ENCODE measurements at places on chromosomes 11 and 22.

GRCh38 chr11:60912851-60913528 is 968 bp upstream of the TMEM109 start:
- no peak for DNase-seq

DNA sequence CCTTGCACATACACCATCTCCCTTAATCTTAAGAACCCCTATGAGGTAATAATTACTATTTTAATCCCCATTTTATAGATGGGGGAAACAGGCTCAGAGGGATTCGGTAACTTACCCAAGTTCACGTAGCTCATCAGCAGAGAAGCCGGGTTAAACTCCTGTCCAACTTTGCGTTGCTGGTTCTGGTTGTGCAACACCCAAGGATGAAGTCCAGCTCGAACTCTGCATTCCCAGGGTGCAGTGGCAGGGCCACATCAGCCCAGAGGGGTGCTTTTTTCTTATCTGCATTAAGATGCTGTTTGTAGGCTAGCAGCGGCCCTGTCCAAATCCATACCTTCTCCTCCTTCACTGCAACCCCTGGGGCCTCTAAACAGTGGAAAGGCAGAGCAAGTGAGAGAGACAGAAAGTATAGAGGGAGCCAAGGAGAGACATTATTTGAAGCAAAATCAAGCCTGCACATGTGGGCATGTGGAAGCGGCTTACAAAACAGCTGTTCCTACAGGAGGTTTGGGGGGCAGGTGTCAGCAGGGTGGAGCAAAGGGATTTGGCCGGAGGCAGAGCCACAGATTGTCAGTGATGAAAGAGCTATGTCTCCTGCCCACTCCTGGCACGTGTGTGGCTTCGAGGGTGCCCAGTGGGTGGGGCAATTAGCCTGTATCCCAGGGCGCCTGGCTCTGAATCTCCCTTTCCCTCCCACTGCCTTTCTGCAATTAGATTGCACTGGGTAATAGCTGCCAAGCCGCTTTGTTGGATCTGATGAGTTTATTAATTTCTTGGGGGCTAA is 129.5 kb upstream of the TBCEL start:
- no peak for DNase-seq

DNA sequence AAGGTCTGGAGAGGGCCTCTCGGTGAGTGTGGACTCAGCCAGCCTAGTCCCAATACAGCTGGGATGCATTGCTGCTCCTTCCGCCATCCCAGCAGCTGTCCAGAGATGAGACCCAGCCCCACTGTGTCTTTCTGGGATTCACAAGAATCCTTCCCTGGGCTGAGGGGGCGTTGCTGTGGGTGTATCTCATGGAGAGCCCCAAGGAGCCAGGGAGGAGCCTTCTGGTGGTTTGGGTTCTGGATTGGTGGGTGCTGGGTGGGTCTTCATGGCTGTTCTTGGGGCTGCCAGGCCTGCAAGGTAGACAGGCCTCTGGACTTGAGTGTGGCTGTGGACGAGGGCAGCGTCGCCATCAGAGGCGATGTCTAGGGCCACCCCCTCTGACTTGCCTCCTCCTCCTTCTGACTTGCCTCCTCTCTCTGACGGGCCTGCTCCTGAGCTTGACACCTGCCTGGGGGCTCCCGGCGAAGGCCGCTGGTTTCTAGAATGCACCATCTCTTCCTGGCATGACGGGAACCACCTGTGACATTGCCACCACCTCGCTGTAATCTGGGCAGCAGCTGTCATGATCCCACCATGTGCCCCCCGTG is 17.2 kb downstream of the KCNQ1 start:
- no peak for DNase-seq

DNA sequence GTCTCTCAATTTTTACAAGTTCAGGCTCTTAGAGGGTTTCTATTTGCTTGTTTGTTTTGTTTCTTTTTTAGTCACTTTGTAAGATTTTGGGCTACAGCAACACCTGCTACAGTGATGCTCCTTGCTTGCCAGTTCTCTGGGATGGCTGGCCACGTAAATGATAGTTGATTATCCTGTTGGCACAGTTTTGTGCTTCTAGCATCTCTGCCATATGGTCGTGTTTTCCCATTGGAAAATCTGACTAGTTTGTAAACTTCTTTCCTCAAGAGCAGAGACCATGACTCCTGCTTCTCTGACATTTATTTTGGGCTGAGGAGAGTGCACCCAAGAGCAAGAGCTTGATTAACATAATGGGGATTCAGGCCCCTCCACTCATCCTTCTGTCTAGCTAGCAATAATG is 1621.6 kb upstream of the RAG2 start:
- DNase-seq = no peak

DNA sequence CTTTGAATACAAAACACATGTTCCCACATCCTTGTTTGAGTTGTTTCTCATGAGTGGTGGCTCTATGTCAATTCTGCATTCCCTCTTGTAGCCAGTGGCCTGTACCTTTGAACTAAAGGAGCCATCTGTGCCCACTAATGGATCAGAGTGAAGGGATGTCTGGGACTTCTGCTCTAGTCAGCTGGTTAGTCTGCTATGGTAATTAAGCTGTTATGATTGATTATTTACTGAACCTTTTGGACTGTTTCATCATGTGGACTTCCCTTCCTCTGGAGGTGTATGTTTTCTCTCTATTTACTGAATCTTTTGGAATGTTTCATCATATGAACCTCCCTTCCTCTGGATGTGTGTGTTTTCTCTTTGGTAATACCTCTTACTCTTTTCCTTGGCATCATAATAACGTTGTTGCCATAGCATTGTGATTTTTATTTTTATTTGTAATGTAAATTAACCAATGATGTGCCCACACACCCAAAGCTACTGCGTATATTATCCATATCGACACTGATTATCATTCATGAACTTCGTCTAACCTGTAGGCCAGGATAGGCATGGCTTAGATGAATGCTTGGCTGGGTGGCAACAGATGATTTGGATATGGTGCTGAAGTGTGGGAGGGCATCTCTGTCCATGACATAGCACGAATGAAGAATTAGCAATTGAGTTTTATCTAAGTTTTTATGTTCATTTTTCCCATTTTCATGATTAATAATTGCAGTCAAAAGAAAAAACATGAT is 112.3 kb upstream of the SORL1-AS1 start:
- DNase-seq = no peak

- DNase-seq = no peak
Observed at GRCh38 chr11:45368697-45369096, 82.6 kb upstream of the SYT13 start.

DNA sequence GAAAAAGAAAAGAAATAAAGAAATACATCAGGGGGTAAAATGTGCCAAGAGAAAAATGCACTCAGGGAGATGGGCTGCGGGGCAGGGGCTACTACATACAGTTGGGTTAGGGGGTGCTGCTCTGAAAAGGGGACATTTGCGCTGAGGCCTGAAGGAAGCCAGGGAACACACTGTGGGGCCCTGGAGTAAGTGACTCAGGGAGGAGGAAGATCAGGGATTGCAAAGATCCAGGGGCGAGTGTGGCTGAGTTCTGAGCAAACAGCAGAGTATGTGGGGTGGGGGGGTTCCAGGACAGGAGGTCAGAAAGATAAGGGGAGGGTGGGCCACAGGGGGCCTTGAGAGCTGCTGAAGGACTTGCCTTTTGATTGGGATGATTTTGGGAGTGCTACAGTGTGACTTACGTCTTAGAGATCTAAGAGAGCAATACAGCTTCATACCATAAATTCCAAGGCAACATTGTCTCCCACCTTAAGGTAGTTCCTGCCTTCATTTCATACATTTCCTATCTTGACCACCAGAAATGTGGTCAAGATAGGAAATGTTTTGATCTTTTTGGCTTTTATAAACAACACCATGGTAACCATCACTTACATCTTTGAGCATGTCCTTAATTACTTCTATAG is 5.8 kb downstream of the A4GALT start:
- DNase-seq = no peak

DNA sequence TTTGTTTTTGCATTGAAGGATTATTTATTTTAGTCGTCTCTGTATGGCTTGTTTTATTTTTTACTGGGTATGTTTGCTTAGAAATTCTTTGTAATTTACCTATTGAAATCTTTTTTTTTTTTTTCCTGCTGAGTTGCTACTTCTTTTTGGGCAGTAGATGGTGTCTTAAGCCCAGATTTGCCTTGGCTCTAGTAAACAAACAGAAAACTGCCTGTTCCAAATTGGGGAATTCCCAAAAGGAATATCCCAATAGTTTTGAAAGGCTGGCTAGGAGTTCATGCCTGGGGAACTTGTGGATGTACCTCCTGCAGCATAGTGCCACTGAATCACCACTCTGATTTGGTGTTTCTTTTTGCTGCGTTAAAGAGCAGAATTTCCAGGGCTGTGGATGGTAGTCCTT is 17.7 kb downstream of the PAMR1 start:
- no peak for DNase-seq

GRCh38 chr11:35163702-35164496 is 24.9 kb downstream of the CD44 start:
- DNase-seq = no peak

DNA sequence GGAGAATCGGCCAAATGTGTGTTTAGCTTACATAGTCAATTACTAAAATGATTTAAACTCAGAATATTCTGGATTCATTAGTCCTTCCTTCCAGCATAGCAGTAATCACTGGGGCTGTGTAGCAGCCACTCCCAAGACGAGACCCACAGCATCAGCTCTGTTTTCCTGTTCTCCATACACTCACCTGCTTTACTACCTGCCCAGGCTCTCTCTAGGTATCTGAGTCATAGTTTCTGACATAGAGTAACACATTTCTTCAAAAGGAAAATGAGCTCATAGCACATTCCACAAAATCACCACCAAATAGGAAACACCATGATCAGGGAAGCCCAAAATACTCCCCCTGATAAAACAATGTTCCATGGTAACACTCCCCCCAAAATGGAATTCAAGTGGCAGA is 22.9 kb downstream of the MORC2 start:
- no peak for DNase-seq

- DNase-seq = no peak
Observed at GRCh38 chr11:41458154-41458553, 1.3 kb downstream of the LRRC4C start.

DNA sequence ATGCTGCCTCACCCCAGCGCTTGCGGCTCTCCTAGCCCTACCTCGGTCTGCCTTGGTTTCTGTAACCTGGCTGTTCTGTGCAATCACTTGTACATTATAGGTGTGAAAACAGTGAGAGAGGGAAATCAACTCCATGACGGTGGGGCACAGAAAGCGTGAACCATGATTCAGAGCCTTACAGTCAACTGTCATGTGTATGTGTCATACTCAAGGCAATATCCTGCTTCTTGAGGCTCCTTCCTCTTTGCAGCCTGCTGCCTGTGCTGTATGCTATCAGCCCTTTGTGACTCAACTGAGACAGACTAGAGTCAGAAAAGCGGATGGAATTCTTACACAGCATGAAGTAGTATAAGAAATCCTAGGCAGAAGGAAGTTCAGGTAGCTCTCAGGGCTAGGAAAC is 2.1 kb downstream of the NRIP3 start:
- DNase-seq = no peak

GRCh38 chr22:28358312-28358711 is 321.3 kb downstream of the TTC28 start:
- DNase-seq = no peak

DNA sequence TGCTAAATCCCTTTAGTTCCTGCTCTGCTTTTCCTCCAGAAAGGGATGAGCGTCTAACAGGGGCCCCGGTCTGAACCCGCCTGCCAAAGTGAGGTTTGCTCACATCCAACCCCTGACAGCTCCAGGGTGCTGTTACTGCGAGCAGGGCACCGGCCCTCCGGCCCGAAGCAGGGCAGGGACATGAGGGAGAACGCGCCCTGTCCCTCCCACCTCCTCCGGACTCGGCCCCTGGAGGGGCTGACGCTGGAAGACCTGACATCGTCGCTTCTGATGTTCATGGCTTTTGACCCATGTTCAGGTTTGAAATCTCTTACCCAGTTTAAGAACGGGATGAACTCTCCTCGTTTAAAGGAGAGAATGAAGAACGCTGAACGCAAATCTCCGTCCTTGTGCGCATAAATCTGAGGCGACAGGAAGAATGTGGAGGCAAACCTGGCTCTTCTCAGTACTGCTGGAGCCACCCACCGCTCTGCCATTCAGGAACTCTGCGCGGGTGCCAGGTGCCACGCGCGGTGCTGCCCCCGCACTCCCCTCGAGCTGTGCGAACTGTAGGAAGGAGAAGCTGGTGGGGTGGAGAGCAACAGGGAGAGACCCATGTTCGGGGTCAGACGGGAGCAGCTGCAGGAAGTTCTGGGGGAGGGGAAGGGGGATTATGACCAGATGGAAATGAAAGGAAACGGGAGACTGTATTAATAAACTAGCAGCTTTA is 826 bp upstream of the EEF1G start:
- no peak for DNase-seq

GRCh38 chr22:16961477-16962186 is 46.4 kb downstream of the GAB4 start:
- DNase-seq = no peak

- no peak for DNase-seq
Observed at GRCh38 chr11:64619196-64619595, 28.2 kb downstream of the SLC22A12 start.

- peak; percentile 57 for DNase-seq
Observed at GRCh38 chr11:59224351-59224928, 11.7 kb upstream of the MPEG1 start.

DNA sequence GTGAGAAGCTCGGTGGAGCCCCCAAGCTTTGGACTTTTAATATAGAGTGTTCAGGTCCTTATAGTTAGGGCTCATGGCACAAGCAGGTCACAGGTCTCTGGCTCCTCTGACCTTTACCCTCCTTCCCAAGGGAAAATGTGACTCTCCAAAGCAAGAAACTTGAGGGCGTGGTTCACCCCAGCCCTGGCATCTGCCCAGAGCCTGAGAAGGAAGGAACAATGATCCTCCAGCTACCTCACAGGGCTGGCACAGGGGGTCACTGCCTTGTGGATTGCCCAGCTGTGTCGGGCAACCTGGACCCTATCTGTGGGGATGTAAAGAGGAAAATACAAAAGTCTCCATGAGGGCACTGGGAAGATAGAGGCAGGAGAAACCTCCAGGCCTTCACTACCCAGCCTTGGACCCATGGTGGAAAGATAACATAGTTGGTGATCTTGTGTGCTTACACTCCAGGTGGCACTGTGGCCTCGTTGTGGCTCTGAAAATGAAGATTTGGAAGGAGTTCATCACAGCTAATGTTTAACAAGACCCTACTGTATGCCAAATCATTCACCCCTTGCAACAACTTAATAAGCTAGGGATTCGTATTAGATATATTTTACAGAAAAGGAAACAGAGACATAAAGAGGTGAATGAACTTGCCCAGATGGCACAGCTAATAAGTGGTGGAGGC is 3.8 kb upstream of the ZNF195 start:
- no peak for DNase-seq

DNA sequence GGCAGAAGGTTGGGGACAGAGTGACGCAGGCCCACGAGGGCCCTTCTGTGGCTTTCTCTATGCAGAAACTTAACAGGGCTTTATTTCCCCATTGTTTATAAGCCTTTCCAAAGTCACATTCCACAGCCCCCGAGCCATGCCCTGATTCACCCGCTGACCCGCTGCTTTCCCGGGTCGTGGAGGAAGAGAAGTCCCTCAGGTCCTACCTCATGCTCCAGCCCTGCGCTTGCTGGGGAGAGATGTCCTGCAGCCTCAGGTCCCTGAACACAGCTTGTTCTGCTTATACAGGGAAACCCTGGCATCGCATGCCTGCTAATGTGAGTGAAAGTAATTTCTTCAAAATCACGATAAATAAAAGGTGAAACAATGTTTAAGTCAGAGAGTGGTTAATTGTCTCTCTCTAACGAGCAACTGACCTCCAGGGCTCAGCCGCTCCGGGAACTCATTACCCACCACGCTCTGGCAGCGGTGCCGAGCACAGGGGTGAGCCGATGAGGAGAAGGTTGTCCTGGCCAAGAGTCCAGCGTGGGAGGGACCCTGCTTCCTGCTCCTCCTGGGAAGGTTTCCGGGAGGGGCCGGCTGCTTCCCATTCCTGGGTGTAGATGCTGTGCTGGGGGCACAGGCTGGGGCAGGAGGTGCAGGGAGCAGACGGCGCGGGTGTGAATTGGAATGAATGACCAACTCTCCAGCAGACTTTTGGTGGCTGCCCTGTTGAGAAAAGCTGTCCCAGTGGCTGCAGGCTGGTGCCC is 595.2 kb downstream of the BRD1 start:
- DNase-seq = no peak
